ENCODE measurements at places on chromosomes 6 and 20.

- no peak for DNase-seq
These were observed 11.3 kb downstream of the MYLK2 start for GRCh38 chr20:31830406-31830981.

DNA sequence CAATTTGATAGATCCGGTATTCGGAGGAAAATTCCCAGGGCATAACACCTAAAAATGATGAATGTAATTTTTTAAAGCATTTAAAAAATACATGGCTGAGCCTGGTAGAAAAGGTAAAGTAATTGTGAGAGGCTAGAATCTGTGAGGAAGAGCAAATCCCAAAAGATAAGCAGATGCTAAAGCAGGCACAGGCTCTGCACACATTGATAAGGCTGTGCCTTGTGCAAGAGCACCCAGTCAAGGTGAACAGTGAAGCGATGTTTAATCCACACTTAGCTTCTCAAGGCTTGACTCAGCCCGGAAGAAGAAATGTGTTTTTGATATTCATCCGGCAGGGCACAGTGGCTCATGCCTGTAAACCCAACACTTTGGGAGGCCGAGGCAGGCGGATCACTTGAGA, 5.1 kb upstream of the EPB41L2 start:
- no peak for DNase-seq

DNA sequence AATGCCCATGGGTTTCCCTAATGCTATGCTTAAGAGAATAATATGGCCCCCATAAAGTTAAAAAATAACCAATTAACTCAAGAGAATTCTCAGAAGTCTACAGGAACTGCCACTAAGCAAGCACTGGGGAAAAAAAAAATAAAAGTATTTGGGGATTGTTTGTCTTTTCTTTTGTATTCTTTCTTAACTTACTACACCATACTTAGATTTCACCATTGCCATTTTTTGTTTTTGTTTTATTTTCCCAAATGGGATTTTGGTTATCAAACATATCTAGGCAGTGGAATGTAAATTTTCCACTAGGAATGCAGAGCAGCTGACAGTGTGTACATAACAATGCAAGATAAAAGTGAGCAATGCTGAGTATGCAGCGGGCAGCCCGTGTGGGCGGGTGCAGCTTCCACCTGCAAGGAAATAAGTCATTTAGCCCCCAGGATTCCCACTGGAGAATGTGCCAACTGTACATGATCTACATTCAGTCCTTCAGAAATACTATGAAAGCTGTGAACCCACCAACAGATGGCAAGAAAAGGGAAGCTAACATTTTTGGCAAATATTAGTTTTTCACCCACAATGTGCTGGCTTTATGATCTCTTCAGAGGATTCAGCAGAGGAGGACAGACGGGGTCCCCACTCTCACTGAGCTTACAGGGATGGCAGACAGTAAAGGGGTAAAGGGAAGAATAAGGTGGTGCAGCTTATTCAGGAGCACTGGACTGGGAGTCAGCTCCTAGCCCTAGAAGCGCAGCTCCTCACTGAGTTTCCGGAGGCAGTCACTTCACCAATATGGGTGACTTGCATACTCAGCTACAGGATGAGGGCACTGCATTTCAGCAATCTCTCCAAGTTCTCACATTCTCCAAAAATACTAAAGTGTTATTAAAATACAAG, 44.4 kb downstream of the DCDC2 start:
- DNase-seq = peak; percentile 98

DNA sequence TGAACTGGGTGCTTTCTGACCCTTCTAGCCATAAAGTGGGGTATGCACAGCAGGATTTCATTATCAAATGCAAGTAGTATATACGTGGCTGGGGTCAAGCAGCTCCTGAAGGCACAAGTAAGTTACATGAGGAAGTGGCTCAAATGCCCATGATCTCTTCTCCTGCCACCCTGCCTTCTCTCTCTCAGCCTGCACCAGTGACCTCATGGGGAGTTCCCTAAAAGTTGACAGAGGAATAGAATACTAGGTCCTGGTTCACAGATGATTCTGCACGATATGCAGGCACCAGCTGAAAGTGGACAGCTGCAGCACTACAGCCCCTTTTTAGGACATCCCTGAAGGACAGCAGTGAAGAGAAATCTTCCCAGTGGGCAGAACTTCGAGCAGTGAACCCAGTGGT, 282.0 kb downstream of the BCKDHB start:
- no peak for DNase-seq

DNA sequence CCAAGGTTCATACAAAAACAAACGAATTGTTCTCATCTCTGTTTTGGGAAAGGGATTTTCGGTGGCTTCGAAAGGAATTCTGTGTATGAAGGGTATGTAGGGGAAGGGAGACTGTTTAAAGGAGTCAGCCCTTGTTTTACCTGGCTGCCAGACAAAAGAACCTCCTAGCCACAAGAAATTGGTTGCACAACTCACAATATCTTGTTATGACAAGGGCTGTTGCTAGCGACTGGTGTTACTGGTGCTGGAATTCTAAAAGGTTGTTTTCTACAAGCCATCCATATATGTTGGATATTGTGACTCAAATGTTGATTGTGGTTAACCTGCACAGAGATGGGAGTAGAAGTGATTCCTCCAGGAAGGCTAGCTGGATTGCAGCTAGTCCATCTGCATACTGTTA, 34.6 kb upstream of the CITED2 start:
- DNase-seq = peak; percentile 66

DNA sequence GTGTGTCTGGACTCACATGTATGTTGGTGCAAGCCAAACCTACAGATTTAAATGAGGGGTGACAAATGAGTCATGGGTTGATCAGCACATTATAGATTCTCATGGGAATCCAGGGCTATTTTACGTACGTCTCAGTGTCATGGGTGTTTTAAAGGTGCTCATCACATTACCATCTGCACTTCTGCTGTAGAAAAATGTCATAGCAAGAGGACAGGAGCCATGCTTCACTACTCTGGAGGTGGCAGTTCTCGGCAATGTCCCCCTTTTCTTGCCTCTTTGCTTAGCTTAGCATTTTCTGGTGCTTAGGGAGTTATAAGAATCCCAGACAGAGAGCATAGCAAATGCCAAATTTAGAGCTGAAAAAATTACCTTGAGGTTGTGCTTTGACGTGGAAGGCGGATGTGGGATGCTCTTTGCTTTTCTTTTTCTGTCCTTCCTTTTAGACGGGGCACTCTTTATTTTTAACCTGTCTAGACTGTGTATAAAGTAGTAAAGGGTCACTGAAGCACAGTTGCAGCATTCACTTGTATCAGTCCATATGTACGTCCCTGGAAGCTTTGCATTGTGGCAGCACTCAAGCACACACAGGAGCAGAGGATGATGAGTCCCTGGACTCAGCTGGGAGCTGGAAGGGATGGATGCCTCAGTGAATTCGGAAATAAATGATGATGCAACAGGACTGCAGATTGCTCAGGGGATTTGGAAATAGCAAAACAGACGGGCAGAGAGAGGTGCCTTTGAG, 139.7 kb downstream of the SYNDIG1 start:
- DNase-seq = no peak

- DNase-seq = no peak
These were observed 665.1 kb downstream of the RNF144B start for GRCh38 chr6:19052219-19052618.

- peak; percentile 35 for DNase-seq
These were observed 185.8 kb upstream of the RAB32 start for GRCh38 chr6:146357578-146358430.

DNA sequence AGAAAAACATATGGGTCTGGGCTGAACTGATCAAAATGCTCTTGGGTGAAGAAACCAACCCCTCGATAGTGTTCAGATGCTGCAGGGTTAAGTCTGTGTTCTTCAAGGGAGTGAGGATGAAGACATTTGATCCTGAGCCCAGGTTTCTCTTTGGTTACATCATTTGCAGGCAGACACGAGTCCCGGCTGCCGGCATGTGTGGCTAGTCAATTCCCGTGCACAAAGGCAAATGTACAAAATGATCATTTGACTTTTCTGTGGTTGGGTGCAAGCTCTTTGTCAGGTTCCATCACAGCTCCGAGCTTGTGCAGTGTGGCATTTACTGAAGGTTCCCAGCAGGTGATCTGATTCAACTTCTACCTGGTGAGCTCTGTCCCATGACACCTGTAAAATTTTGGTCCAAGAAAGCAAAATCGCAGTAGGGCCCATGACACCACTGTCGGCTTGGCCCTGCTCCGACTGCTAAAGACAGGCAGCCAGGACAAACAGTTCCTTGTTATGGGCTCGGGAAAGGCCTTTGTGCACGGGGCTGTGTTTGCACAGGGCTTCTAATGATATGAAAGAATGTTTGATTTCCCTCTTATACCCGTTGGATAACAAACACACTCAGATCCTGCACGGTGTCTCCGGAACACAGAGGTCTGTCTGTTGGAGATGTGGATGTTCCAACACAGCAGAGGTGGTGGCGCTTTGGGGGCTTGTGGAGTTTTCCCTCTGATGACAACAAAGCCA, 46.9 kb downstream of the GJA10 start:
- DNase-seq = no peak

Measured in HS-27A (cell line).